ENCODE measurements at places on chromosomes 11 and 22.

DNA sequence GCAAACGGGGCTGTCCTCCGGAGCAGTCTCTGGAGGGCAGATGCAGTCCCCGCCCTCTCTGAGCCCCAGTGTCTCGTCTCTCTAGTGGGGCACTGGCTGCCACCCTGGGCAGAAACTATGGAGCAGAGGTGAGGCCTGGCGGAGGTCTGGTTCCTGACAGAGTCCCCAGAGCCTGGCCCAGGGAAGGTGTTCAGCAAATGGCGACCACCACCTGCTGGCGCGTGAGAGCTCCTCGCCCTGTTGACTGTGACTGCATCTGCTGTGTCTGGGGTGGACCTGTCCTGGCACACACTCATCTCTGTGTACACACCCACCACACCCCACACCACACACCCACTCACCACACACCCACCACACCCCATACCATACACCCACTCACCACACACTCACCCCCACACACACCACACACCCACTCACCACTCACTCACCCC is 18.3 kb upstream of the TTLL12 start:
- DNase-seq, result no peak

DNA sequence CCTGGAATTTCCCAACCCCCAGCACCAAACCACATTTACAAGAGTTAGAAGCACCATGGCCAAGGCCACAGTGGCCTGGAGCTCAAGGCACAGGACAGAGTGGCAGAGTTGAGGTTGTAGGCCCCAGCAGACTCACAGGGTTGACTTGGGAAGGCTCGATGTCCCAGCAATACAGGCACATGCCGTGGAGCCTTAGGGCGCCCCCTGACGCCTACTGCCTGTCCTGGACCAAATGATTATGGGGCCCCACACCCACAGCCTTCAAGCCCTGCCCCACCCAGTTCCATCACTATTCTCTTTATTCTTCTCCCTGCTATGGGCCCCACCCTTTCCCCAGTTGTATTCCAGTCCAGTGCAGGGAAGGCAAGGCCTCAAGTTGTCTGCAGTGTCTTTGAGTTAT is at the start of gene CCDC179:
Gene CCDC179, minus strand, starts transcription at position 234 of the 400 bp plus-strand sequence. Its CDS starts 53 bp downstream, at position 181.
- no peak for DNase-seq

GRCh38 chr11:14388352-14388751 is 29.4 kb upstream of the RRAS2 start:
- no peak for DNase-seq

DNA sequence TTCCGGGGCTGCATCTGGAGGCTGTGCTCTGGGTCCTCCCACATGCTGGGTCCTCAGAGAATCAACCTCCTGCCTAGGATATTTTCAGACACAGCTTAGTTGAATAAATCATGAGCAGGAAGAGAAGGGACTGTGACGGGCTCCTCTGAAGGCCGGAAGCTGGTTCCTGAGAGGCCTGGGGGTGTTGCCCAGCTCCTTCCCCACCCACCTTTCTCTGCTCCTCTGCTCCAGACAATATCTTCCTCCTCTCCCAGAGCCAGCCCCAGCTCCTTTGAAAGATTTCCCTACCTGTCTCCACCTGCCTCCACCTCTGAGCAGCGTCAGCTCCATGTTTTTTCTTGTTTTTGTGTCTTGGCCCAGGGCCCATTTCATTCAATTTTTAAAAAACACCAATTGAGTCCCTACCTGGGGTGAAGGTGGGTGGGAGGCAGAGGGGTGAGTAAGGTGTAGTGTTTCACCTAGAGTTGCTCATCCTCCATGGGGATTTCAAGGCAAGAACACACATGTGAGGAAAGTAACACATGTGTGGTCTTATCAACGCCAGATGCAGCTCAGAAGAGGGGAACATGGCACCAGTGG is 24.8 kb upstream of the THY1 start:
- no peak for DNase-seq

Measured in HL-60 (cell line).